ENCODE measurements at places on chromosomes 11 and 22. TPM values are rescaled to one million over a fixed set of nuclear protein-coding genes. Genes with fewer than 3 reads are reported as not detected.

The NCR3LG1 gene
- total RNA-seq = 11.8 TPM

The TM7SF2 gene
- 34.7 TPM for total RNA-seq

The FSHB gene
- total RNA-seq = not detected

The CSNK2A3 gene
- total RNA-seq = 2.5 TPM

The SCARF2 gene
- total RNA-seq = 2.5 TPM

The MB gene
- total RNA-seq = not detected

Data from temporal lobe (tissue), 4 donors.